Activated CD4-positive, alpha-beta T cell treated with anti-CD3 and anti-CD28 coated beads, Interleukin-2, amount 10 ng/mL, durations not matched to agents 24 days and 14 days (primary cell): ENCODE measurements at places on chromosomes 1 and 21. TPM values are rescaled to one million over a fixed set of nuclear protein-coding genes. Genes with fewer than 3 reads are reported as not detected.

KRTAP19-1 gene
- total RNA-seq: not detected in 2 replicates

AMY1B gene
- total RNA-seq: not detected in 2 replicates

CSF3R gene
- 0.07 and 0.16 TPM in 2 replicates for total RNA-seq

S100A2 gene
- 0.40 and 1.2 TPM in 2 replicates for total RNA-seq

DMBX1 gene
- 0.07 TPM in 1 of 2 replicates, not detected in the other for total RNA-seq

UBL4B gene
- total RNA-seq: not detected in 2 replicates

BRDT gene
- not detected in 2 replicates for total RNA-seq

CYP4A22 gene
- not detected in 2 replicates for total RNA-seq

C4BPB gene
- 0.43 and 0.82 TPM in 2 replicates for total RNA-seq

RASSF5 gene
- 193 and 196 TPM in 2 replicates for total RNA-seq

NMNAT2 gene
- total RNA-seq: not detected in 2 replicates

OR2T29 gene
- total RNA-seq: not detected in 2 replicates

NCAM2 gene
- total RNA-seq: 0.14 TPM in 1 of 2 replicates, not detected in the other

PEAR1 gene
- 0.09 and 0.21 TPM in 2 replicates for total RNA-seq

HCRTR1 gene
- not detected in 2 replicates for total RNA-seq

BATF3 gene
- total RNA-seq: 100.0 and 100 TPM in 2 replicates
